ENCODE measurements at places on chromosomes 6 and 20. TPM values are rescaled to one million over a fixed set of nuclear protein-coding genes. Genes with fewer than 3 reads are reported as not detected.

SPINT3 gene
- total RNA-seq = not detected

PTCHD4 gene
- 3.0 TPM for total RNA-seq

RPRD1B gene
- total RNA-seq = 15.6 TPM

PRRT1 gene
- total RNA-seq = 0.18 TPM

KHDRBS2 gene
- total RNA-seq = not detected

DDX43 gene
- total RNA-seq = 0.55 TPM

IRAK1BP1 gene
- 3.7 TPM for total RNA-seq

CLIC5 gene
- total RNA-seq = not detected

CLVS2 gene
- under 0.01 TPM for total RNA-seq

FAM83D gene
- total RNA-seq = 2.3 TPM

PAX1 gene
- not detected for total RNA-seq

TMEM170B gene
- total RNA-seq = 2.1 TPM

BPI gene
- total RNA-seq = not detected

ZSWIM3 gene
- 5.3 TPM for total RNA-seq

TNFRSF21 gene
- total RNA-seq = 17.9 TPM

DNAH8 gene
- 0.09 TPM for total RNA-seq

SLC16A10 gene
- total RNA-seq = not detected

SLC24A3 gene
- total RNA-seq = 1.6 TPM

SDCBP2 gene
- 1.3 TPM for total RNA-seq

CDS2 gene
- 20.1 TPM for total RNA-seq

HSF2 gene
- 20.5 TPM for total RNA-seq

PCK1 gene
- not detected for total RNA-seq

TBC1D7 gene
- 15.1 TPM for total RNA-seq

C20orf141 gene
- 0.37 TPM for total RNA-seq

POU3F2 gene
- total RNA-seq = not detected

NOL4L gene
- 3.7 TPM for total RNA-seq

ZSCAN23 gene
- total RNA-seq = 4.4 TPM

DOK5 gene
- total RNA-seq = 20.7 TPM

LINC00237 gene
- not detected for total RNA-seq

ZC2HC1B gene
- not detected for total RNA-seq

TRIM40 gene
- not detected for total RNA-seq

BMP2 gene
- 8.8 TPM for total RNA-seq

TMEM200A gene
- total RNA-seq = 35.3 TPM

MUCL3 gene
- not detected for total RNA-seq

Measured in smooth muscle cell of bladder (primary cell).